ENCODE measurements at places on chromosomes 4 and X.

DNA sequence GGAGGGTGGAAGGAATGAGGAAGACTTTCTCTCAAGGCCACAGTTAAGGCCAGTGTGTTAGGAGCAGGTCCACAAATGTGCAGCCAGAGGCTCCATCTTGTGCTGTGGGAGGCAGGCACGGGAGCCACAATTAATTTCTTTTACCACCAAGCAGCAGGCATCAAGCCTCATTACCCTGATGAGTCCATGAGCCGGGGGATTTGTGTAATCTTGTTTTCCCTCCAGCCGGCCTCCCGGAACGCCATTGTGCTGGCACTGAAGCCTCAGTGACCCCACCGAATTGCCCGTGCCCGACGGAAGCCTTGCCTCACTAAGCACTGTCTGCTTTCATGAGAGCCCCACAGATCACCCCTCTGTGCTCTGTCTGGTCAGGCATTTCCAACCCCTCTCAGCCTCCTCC lies 154.7 kb upstream of the STX18 start:
- no peak for DNase-seq

GRCh38 chr4:111838406-111838930 lies 306.8 kb upstream of the FAM241A start:
- no peak for DNase-seq

GRCh38 chrX:100478714-100479306 lies 68.7 kb upstream of the PCDH19 start:
- no peak for DNase-seq

GRCh38 chr4:89110986-89111832 lies at the start of gene TIGD2:
Gene TIGD2, plus strand, starts transcription at chr4:89111533. Its CDS starts 1,442 bp downstream, at chr4:89112975.
- peak; percentile 72 for DNase-seq

GRCh38 chr4:119310826-119311225 lies 11.1 kb downstream of the FABP2 start:
- no peak for DNase-seq

DNA sequence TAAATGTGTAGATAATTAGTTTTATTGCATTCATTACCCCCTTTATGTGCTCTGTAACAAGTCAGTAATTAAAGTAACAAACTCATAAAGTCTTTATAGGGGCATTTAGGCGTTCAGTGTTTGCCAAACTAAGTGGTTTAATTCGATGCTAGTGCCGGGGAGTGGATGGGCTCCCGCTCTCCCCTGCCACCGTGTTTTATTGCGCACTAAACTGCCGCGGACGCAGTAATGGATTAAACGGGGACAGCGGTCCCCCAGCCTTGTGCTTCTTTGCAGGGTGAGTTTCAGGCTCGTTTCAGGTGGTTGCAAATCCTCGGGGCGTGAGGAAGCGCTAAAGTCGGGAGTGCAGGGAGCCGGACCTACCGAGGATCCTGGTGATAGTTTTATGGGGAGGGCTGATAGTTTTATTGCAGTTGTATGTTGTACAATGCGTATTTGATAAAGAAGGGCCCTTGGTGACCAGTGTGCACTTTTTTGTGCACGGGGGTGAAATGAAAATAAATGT lies 1.6 kb upstream of the PHOX2B start:
- no peak for DNase-seq

DNA sequence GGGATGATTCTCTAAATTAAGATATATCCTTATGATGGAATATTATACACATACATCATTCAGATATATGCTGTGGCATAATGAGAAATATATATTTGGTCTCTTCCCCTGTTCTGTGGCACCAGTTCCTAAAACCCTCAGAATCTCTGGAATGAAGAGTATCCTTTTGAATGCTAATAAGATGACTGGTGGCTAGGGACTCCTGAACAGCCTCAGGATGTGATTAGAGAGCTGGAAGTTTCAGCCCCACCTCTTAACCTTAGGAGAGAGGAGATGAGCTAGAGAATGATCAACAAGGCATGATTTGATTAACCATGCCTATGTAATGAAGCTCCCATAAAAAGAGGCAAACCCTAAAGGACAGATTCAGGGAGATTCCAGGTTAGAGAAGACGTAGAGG lies 632.0 kb downstream of the IQCM start:
- no peak for DNase-seq

GRCh38 chr4:32429151-32429550 lies 1709.0 kb downstream of the PCDH7 start:
- no peak for DNase-seq

GRCh38 chr4:174041555-174042105 lies 241.8 kb downstream of the FBXO8 start:
- no peak for DNase-seq

DNA sequence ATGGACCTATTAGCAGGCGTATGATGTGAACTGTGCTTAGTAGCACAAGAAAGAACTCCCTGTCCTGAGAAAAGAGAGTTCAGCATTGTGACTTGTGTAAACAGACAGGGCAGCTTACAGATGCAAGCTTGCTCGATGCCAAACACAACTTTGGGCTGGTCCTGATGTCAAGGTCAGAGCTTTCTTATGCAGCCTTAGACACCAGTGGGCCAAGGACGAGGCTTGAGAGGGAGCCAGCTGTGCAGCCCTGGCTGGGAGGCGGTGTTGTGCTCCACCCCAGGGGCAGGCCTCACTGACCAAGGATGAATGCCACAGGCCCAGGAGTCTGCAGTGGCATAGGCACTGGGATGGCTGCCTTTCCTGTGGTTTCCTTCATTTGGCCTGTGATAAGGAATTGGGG lies 35.4 kb downstream of the JADE1 start:
- DNase-seq, result no peak

GRCh38 chrX:7147413-7147977 lies at the start of gene STS:
Gene STS, plus strand, starts transcription at chrX:7147712. Its CDS starts 105,488 bp downstream, at chrX:7253200.
- peak; percentile 4 for DNase-seq

DNA sequence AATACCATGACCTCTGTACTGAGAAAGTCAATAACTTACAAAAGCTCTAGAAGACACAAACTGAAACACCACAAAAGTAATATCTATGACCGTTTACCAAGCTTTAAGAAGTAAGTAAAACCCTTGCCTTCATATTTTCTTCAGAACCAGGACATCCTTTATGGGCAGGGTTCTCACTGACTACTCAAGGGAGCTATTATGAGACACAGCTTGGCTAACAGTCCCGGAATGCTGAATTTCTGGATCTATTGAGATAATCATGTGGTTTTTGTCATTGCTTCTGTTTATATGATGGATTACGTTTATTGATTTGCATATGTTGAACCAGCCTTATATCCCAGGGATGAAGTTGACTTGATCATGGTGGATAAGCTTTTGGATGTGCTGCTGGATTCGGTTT lies 19.9 kb upstream of the CDS1 start:
- no peak for DNase-seq

GRCh38 chr4:174847801-174848427 lies 18.9 kb upstream of the GLRA3 start:
- DNase-seq, result no peak

DNA sequence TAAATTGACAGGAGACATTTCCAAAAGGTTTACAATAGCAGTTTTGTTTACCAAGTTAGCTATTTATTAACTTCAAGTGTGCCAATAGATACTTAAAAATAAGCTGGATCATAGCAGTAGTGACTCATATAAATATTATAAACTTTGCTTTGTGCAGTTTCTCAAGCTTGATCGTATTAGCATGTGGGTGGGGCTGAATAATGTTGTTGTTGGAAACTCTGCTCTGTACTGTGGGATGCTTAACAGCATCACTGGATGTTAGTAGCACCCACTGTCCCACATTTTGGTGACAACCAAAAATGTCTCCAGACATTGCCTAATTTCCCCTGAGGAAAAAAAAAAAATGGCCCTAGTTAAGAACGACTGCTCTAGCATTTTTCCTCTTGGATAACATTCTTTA lies 855.2 kb upstream of the ADGRL3 start:
- no peak for DNase-seq

- DNase-seq, result no peak
Observed at GRCh38 chr4:930028-930551, 2.0 kb downstream of the GAK start.

DNA sequence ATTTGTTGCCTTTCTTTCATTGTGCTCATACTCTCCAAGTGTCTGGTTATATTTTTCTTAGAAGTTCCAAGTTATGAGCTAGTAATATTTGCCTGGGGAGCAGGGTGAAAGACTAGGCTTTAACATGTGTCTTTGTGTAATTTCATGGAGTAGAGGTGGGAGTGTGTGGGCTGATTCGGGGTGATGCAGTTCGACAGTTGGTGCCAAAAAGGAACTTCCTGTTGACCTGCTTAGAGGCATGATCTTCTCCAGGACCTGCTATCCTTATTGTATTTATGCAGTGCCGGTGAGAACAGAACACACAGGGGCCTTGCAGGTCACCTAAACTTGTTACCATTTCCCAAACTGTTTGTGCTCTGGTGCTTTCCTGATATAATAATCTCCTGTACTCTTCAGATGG lies 21.2 kb downstream of the USP53 start:
- DNase-seq, result no peak

DNA sequence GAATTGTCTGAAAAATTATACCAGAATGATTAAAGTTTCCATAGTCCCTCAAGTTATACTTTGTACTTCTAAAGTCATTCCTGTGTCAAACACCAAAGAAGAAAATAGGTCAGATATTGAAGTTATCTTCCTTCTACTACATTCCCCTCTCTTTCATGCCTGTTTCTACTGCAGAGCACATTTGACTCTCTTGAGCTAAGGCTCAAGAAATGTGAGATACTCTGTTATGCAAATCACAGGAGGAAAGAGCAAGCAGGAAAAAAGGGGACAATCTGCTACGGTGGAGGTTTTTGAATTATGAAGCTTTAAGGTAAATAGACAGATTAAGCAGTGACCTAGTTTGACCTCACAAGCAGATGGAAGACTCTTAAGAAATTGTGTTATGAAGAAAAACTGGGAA lies 198.9 kb upstream of the LDB2 start:
- DNase-seq, result no peak

GRCh38 chr4:2343476-2343875 lies 75.0 kb downstream of the ZFYVE28 start:
- no peak for DNase-seq

GRCh38 chr4:14958436-14958835 lies 43.8 kb upstream of the CPEB2 start:
- DNase-seq, result no peak

- DNase-seq, result no peak
Observed at GRCh38 chr4:38313999-38314561, 349.9 kb upstream of the KLF3 start.

DNA sequence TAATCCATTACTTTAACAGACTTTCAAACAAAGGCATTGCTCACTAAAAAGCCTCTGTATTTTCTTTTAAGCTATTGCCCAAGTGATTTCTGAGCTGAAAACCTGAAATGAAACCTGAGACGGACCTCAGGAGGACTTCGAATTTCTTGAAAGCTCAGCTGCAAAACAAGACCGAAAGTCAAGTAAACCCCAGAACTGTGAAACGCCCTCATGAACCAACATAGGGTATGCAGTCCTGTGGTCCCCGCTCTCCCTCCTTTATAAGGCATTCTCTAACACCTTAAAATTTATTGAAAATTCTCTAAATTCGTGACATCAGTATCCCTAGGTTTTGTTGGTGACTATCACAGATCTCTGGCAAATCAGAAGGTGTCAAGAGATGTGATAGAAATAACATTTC lies 91.8 kb downstream of the SHISA3 start:
- DNase-seq, result no peak

GRCh38 chr4:22670956-22671355 lies 21.8 kb upstream of the GBA3 start:
- no peak for DNase-seq
